Stimulated activated memory B cell treated with anti-CD40 and anti-IgM and Interleukin-4, amounts not matched to agents 10 μg/mL and 1 μg/mL and 100 μg/mL, for 72 hours (primary cell): ENCODE measurements at places on chromosomes 11 and 22.
A peak's percentile ranks its signal among the peaks of the same experiment; 100 is the strongest.

GRCh38 chr11:76752321-76753143 lies 30.6 kb upstream of the TSKU start:
- no peak for ATAC-seq

GRCh38 chr11:70860888-70861287 lies 391.5 kb downstream of the SHANK2 start:
- ATAC-seq = no peak

GRCh38 chr22:26134654-26135330 lies 34.5 kb upstream of the SEZ6L start:
- no peak for ATAC-seq

DNA sequence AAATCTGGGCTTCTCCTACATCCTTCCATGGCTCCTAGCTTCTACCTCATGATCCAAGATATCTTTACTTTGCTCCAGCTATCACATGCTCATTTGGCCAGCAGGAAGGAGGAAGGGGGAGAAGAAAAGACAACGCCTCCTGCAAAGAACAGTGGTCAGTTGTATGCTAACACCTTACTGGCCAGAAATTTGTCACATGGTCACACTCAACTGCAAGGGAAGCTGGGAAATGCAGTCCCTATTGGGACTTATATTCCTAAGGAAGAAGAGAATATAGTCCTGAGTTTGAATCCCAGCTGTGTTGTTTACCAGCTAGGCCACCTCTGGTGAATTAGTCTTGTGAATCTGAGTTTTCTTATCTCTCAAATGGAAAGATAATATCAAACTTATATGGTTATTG lies 272.0 kb downstream of the BLID start:
- ATAC-seq = no peak

- ATAC-seq = peak; percentile 59
These were observed 512 bp downstream of the TOLLIP start for GRCh38 chr11:1308743-1309497.

GRCh38 chr11:129973068-129973467 lies 29.6 kb downstream of the PRDM10 start:
- peak; percentile 63 for ATAC-seq

DNA sequence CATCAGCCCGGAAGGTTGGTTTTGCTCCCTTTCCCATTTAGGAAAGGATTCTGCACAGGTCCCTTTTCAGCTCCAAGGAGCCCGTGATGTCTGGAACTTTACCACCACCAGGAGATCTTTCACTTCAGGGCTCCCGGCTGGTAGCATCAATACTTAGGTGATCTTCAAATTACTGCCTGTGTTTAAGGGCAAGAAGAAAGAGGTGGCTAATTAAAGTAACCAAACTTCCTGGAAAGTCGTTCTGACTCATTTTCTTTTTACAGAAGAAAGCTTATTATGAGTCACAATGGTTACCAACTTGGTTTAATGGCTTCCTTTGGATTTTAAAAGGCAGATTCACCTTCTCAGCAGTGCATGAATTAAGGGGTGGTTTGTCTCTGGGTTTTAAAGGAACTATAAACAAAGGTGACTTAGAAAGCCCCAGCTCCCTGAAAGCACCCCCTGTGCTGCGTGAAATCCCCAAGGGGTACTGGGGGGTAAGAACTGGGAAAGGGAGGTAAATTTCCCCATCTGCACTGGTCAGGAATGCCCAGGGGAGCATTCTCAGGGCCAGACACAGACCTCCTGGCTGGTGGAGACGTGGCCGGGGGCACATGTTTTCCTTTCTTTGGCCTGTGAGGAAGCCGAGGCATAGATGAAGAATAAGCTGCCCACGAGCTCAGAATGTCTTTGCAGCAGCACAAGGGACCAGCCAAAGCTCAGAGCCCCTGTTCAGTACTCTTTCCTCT lies 8.8 kb downstream of the POU2F3 start:
- peak; percentile 86 for ATAC-seq

- no peak for ATAC-seq
These were observed 167.1 kb downstream of the ADAMTS15 start for GRCh38 chr11:130615561-130615960.

DNA sequence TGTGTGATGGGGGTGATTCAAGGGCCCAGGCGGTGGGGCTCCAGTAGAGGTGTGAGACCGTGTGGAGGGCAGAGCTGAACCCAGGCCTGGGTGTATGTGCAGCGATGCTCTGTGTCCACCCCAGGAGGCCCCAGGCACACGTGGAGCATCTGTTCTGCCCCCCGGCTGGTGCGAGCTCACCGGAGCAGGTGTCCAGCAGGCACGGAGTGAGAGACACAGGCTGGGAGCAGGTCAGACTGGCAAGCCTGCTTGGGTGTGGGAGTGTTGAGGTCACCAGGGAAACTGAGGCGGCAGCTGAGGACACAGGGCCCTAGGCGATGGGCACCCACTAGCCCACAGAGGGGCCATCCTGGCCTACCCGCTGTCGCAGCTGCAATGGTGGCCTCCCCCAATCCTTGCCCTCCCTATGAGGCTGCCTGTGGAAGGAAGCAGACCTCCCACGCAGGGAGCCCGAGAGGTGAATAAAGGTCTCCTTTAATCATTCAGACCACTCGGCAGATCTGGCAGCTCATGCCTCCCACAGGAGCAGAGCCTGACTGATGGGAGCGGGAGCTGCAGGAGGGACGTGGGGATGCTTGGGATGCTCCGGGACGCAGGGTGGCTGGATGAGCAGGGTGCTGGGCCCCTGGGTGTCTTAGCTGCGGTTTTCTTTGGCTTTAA lies 1165.1 kb downstream of the BRD1 start:
- no peak for ATAC-seq

DNA sequence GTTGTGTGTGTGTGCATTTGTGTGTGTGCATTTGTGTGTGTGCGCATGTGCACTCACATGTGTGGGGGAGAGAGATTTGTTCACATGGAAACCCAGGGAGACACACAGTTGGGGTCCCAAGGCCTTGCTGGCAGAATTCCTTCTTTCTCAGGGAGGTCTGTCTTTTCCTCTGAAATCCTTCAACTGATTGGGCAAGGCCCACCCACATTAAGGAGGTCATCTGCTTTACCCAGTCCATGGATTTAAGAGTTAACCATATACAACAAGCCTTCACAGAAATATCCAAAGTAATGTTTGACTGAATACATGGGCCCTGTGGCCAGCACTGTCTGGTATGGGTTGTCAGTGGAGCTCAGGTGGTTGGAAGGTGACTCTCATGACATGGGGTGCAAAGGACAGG lies 641.4 kb downstream of the BRD1 start:
- no peak for ATAC-seq

- no peak for ATAC-seq
These were observed 1.1 kb upstream of the CLTCL1 start for GRCh38 chr22:19292458-19293230.

- no peak for ATAC-seq
These were observed 92.0 kb downstream of the CEP164 start for GRCh38 chr11:117419482-117420142.

- no peak for ATAC-seq
These were observed 14.0 kb upstream of the LRRC32 start for GRCh38 chr11:76684516-76684915.

DNA sequence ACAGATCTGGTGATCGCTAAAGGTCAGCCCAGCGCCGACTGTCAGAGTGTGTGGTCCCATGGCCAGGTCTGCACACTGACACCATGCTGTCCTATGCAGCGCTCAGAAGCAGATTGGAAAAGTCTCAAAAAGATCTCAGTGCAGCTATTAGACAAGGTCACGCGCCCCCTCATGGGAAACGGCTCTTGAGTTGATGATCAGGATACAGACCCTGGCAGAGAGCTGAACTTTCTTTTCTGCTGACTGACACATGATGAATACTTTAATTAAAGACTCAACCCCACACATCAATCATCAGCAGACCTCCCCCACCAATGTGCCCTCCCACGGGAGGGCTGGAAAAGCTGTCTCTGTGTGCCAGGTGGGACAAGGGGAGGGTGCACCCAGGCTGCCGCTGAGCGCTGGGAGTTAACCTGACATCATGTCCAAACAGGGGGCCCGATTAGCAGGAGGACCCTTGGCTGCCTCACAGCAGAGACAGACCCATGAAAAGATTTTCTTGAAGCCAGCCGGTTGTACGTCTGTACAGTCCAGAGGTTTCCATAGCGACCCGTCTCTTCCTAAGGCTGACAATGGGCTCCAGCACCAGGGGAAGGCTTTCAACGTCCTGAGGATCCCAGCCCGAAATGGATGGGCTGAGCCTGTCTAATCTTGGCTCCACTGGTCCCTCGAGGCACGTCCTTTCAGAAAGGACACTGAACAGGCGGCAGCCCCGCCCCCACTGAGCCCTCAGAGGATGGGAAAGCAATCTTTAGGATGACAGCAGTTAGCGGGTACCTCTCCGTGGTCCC lies 26.9 kb downstream of the RASD2 start:
- peak; percentile 25 for ATAC-seq

DNA sequence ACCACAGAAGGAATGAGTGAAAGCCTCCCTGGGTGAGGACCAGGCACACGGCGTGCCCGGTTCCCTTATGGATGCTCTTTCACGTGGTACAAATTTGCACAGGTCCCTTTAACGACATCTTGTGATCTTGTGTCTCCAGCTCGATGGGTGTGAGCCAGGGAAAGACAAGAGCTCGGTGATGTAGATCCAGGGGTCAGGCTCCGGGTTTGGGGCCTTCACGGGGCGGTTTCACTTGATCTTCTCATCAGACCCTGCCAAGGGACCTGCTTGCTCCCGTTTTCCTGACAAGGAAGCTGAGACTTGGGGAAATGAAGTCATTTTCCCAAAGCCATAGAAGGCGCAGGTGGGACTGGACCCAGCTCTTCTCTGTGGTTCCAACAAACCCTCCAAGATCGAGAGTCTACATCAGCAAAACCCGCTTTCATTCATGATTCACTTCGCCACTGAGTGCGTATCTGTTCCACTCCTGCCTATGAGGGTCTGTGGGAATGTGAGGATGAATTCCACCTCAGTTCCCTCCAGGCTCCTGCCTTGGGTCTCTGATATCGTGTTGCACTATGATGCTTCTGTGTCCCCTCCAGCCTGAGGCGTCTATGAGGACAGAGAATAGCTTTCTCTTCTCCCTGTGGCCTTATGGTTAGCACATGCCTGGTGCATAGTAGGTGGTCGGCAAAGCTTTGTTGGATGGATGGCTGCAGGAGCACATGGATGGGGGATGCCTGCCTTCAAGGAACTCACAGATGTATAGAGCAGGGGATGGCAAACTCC lies 45.0 kb upstream of the ANO1 start:
- ATAC-seq = no peak

- no peak for ATAC-seq
These were observed 35.8 kb downstream of the MAML2 start for GRCh38 chr11:96306933-96307775.

DNA sequence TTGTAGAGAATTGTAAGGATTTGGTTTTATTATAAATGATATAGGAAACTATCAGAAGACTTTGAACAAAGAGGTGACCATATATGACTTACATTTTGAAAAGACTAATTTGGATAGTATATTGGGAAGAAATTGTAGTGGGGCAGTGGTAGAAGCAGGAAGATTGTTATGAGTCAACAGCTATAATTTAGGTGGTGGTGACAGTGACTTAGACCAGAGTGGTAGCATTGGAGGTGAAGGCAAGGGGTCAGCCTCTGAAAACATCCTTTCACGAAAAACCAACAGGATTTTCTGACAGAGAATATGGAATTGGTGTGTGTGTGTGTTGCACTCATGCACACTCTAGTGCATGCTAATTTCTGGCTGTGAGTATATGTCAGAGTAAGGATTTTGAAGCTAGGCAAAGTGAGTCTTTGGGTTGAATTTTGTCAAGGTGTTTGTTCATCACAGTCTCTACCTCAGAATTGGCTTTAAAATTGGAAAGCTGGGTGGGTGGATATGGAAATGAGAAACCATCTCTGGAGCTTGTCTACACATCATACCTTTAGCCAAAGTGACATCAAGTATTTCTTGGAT lies 8.2 kb upstream of the HBE1 start:
- ATAC-seq = no peak

- ATAC-seq = no peak
These were observed 23.4 kb downstream of the C2CD3 start for GRCh38 chr11:74147199-74147929.

DNA sequence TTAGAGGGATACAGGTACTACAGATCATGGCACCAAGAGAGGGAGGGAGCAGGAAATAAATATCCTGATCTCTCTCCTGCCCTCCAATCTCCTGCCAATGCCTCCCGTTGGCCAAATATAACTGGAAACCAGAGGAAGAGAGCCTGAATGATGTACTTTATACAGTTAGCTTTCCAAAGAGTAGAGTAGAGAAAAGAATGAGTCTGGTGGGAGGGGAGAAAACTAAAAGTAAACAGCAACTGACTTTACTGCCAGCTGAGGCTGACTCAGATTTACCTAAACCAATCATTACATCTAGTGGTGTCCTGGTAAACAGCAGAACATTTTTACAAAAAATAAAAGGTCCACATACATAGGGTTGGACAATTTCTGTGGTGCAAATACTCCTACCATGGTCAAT lies 5.1 kb downstream of the MPZL3 start:
- ATAC-seq = no peak

DNA sequence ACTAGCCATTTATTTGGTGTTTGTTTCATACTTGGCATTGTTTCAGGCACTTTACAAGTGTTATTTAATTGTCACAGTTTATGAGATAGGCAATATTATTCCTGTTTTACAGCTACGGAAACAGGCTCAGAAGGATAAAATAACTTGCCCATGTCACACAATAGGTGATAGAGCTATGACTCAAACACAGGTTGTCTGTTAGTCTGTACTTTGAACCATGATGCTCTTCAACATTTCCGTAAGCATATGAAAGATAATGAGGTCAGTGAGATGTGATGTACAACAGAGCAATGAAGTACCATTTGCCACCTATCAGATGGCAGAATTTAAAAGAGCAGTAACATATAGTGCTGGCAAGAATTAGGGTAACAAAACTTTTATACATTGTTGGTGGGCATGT lies 15.3 kb downstream of the TUG1 start:
- no peak for ATAC-seq

GRCh38 chr11:76602431-76602861 lies 68.1 kb downstream of the LRRC32 start:
- ATAC-seq = no peak

DNA sequence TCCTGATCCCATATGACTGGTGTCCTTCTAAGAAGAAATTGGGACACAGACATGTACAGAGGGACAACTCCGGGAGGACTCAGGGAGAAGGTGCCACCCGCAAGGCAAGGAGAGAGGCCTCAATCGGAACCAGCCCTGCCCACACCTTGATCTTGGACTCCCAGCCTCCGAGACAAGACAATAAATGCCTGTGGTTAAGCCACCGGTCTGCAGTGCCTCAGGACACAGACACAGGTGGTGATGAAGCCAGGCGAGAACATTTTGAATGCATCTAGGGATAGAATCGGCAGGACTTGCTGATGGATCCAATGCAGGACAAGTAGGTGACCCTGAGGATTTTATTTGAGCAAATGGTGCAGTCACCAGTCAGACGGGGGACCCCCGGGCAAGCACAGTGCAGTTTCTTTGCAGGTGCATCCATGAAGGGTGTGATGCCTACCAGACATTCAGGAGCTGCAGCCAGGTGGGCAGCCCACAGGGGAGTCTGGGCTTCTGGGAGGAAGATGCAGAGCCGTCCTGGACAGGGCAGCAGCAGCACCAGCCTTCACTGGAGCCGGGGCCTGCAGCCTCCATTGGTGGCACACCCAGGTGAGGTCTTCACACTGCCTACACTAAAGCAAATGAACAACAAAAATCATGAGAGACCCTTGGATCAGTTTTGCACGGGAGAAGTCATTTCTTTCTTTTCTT lies 20.2 kb upstream of the SEPTIN5 start:
- no peak for ATAC-seq
